ENCODE measurements at places on chromosomes 1 and 21. TPM values are rescaled to one million over a fixed set of nuclear protein-coding genes. Genes with fewer than 3 reads are reported as not detected.

Gene DENND2C
- total RNA-seq, result 6.0 TPM

Gene NUP210L
- 0.41 TPM for total RNA-seq

Gene RSPH1
- 0.27 TPM for total RNA-seq

Gene PKNOX1
- 6.5 TPM for total RNA-seq

Gene GPR37L1
- not detected for total RNA-seq

Gene SHE
- total RNA-seq, result 15.2 TPM

Gene WLS
- total RNA-seq, result 80.1 TPM

Gene RFX5
- total RNA-seq, result 49.3 TPM

Gene AXDND1
- not detected for total RNA-seq

GRCh38 chr1:199522936-199523335 lies 504.6 kb upstream of the NR5A2 start:
- H3K27me3 ChIP-seq, result no peaks in the 10 kb centered on the region
- no peak for DNase-seq

GRCh38 chr1:41330588-41331545 lies 30.4 kb upstream of the FOXO6 start:
- no peak overlapping the region for H3K27ac ChIP-seq
- no peaks in the 10 kb centered on the region for H3K4me1 ChIP-seq
- DNase-seq, result no peak
- no peaks in the 10 kb centered on the region for H3K27me3 ChIP-seq
- no peaks in the 10 kb centered on the region for H3K36me3 ChIP-seq

GRCh38 chr1:198679535-198680173 lies 40.8 kb downstream of the PTPRC start:
- peaks cover 2% of the 10 kb centered on the region for H3K4me1 ChIP-seq
- DNase-seq, result no peak

GRCh38 chr1:104768466-104768865 lies 1018.8 kb downstream of the AMY1C start:
- H3K4me1 ChIP-seq, result no peaks in the 10 kb centered on the region
- H3K4me3 ChIP-seq, result no peak overlapping the region
- H3K27ac ChIP-seq, result no peak overlapping the region
- no peaks in the 10 kb centered on the region for H3K27me3 ChIP-seq
- no peaks in the 10 kb centered on the region for H3K36me3 ChIP-seq
- no peak for DNase-seq

DNA sequence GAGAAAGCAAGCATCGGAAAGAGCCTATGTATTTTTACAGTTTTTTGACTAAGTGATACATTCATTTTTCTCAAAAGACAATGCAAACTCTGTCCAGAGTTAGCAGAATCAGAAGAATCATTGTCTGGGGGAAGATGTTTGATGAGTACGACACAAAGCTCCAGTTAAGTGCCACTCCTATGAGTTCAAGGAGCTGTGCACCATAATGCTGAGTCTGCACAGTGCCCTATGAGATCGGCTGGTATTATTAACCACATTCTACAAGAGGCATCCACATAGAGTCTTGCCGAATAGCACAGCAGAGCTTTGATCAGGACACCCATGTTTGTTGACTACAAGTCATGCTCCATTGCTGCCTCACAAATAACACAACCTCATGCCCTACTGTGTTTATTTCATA lies 54.9 kb upstream of the RAP1GAP start:
- H3K27ac ChIP-seq, result no peak overlapping the region
- peaks cover 30% of the 10 kb centered on the region for H3K36me3 ChIP-seq
- DNase-seq, result no peak
- no peaks in the 10 kb centered on the region for H3K27me3 ChIP-seq
- no peak overlapping the region for H3K4me3 ChIP-seq

- H3K36me3 ChIP-seq, result no peaks in the 10 kb centered on the region
- peaks cover 12% of the 10 kb centered on the region for H3K4me1 ChIP-seq
- H3K27me3 ChIP-seq, result no peaks in the 10 kb centered on the region
- DNase-seq, result no peak
- H3K27ac ChIP-seq, result no peak overlapping the region
Measured at GRCh38 chr1:110648417-110648816, 26.3 kb downstream of the KCNA3 start.

GRCh38 chr1:115661157-115661556 lies 19.4 kb downstream of the VANGL1 start:
- peaks cover under 1% of the 10 kb centered on the region for H3K4me1 ChIP-seq
- H3K4me3 ChIP-seq, result no peak overlapping the region
- no peak overlapping the region for H3K27ac ChIP-seq
- H3K27me3 ChIP-seq, result no peaks in the 10 kb centered on the region
- no peak for DNase-seq

- no peak for DNase-seq
- no peaks in the 10 kb centered on the region for H3K27me3 ChIP-seq
- H3K4me3 ChIP-seq, result no peak overlapping the region
- peaks cover 4% of the 10 kb centered on the region for H3K4me1 ChIP-seq
Measured at GRCh38 chr1:96075704-96076455, 645.7 kb upstream of the PTBP2 start.

GRCh38 chr1:216388558-216388957 lies 34.7 kb downstream of the USH2A start:
- H3K27ac ChIP-seq, result no peak overlapping the region
- H3K36me3 ChIP-seq, result no peaks in the 10 kb centered on the region
- H3K27me3 ChIP-seq, result no peaks in the 10 kb centered on the region
- no peak for DNase-seq

DNA sequence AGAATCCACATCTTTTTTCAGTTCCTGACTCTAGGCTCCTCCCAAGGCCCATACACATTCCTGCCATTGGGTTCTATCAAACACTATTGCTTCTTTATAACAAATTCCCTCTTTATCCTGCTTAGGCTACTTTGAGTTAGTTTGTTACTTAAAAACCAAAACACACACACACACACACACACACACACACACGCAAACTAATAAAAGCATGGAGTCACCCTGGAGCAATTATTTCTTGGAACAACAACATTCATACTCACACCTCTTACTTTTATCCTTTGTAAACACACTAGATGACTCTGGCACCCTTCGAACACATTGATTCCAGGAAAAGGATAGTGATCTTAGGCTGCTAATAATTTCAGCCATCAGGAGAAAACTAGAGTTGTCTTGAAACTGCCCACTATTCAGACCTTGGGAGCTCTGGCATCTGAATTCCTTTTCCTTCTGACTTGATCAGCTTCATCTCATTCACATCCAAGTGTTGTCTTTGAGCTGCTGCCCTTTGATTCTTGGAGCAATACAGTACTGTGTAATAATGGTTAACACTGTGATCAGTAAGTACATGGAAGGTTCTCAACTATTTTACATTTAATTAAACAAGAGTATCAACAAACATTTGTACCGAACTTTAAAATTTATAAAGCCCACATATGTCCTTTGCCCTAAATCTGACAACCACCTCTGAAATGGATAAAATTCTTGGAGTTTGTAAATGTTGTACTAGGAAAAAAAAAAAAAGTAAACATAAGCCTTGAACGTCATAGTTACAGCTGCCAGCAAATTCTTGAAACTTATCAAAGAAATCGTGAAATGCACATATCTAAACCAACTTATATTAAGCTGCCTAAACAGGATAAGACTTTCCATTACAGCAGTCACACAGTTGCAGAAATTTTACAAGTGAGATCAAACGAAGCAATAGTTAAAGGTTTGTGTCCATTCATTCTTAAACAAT lies 2.8 kb upstream of the SEC22B start:
- H3K36me3 ChIP-seq, result no peaks in the 10 kb centered on the region
- H3K4me1 ChIP-seq, result peaks cover 14% of the 10 kb centered on the region
- H3K27me3 ChIP-seq, result no peaks in the 10 kb centered on the region

DNA sequence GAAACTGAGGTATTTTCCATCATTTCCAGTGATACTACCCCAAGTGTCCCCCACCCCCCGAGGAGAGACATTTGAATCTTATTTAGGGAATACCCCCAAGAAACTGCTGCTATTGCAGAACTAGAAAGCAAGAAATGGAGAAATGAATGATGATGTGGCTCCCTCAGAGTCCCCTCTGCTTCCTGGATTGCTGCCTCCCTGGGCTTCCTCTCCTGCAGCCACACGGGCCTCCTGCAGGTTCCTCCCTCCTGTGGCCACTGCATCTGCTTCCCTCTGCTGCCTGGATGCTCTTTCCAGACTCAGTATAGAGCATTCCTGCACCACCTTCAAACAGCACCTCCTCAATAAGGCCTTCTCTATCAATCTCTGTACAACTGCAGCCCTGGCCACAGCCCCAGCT lies 69.3 kb downstream of the SLC25A24 start:
- no peaks in the 10 kb centered on the region for H3K4me1 ChIP-seq
- H3K27ac ChIP-seq, result no peak overlapping the region

DNA sequence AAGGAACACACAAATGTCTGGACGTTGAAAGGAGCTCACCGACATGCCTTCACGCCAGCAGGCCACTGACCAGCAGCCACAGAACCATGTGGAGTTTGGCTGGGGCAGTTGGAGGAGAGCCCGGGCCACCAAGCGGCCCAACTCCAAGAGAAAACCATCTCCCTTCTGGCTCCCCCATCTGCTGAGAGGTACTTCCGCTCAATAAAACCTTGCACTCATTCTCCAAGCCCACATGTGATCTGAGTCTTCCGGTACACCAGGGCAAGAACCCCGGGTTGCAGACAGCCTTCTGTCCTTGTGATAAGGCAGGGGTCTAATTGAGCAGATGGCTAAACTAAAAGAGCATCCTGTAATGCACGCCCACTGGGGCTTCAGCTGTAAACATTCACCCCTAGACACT lies 24.4 kb downstream of the RGS4 start:
- H3K4me3 ChIP-seq, result no peak overlapping the region
- DNase-seq, result no peak
- peaks cover 30% of the 10 kb centered on the region for H3K4me1 ChIP-seq
- no peaks in the 10 kb centered on the region for H3K27me3 ChIP-seq
- H3K27ac ChIP-seq, result no peak overlapping the region
- no peaks in the 10 kb centered on the region for H3K36me3 ChIP-seq

- no peaks in the 10 kb centered on the region for H3K36me3 ChIP-seq
- H3K27ac ChIP-seq, result no peak overlapping the region
- H3K4me1 ChIP-seq, result no peaks in the 10 kb centered on the region
- H3K4me3 ChIP-seq, result no peak overlapping the region
Measured at GRCh38 chr1:62180639-62181038, 14.0 kb upstream of the L1TD1 start.

- H3K4me3 ChIP-seq, result peak overlapping the region; percentile 24
- H3K36me3 ChIP-seq, result no peaks in the 10 kb centered on the region
- no peaks in the 10 kb centered on the region for H3K27me3 ChIP-seq
- DNase-seq, result no peak
- H3K27ac ChIP-seq, result no peak overlapping the region
Measured at GRCh38 chr1:227794817-227795192, 20.7 kb upstream of the PRSS38 start.

DNA sequence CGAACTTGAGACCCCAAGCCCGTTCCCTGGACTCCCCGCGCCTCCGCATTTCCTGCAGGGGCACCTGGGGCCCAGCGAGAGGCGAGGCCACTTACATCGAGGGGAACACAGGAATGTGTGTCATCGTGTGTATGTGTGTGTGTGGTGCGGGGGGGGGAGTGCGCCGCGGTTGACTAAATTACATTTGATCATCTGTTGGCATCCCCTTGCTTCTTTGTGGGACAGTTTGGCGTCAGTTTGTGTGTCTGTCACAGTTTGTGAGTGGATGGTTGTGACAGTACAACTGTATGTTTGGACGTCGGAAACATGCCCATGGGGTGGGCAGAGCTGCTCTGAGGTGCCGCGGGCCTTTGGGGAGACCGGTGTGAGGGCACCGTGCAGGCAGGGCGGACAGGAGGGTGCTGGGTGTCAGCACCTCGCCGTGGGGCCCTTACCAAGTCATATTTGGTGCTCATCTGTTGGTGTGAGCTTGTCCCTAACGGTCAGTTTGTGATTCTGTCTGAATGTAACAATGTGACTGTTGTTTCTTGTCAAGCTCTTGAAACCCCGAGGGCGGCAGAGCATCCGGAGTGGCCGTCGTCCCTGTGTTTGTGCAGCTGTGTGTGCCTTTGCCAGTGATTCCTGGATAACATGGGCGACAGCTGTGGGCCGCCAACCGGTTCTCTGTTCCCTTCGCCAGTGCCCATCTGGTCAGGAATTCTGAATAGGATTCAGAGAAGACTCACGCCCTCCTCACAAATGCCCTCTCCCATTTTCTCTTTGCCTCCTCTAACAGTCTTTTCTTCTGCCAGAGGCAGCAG lies 899 bp downstream of the OPRD1 start:
- no peak for DNase-seq
- H3K4me3 ChIP-seq, result no peak overlapping the region
- H3K27ac ChIP-seq, result no peak overlapping the region
- H3K36me3 ChIP-seq, result no peaks in the 10 kb centered on the region
- no peaks in the 10 kb centered on the region for H3K4me1 ChIP-seq
- no peaks in the 10 kb centered on the region for H3K27me3 ChIP-seq

DNA sequence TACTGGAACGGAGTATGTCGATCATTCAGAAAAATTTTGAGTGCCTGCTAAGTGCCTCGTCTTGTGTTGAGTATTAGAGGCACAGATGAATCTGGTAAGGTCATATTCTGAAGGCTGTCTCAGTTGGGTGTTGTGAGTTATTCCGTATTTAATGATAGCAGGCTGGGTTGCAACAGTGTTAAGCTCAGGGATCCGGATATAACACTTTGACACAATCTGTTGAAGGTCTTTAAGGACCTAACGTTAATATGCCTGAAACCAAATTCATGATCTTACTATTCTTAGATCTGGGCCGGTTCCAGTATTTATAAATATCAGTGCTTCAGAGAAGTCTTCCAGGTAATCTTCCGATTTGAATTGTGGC lies 555 bp downstream of the PRPF38A start:
- no peak for DNase-seq
- peak overlapping the region; percentile 95 for H3K4me3 ChIP-seq
- H3K36me3 ChIP-seq, result peaks cover 12% of the 10 kb centered on the region
- H3K27ac ChIP-seq, result peak overlapping the region; percentile 90

DNA sequence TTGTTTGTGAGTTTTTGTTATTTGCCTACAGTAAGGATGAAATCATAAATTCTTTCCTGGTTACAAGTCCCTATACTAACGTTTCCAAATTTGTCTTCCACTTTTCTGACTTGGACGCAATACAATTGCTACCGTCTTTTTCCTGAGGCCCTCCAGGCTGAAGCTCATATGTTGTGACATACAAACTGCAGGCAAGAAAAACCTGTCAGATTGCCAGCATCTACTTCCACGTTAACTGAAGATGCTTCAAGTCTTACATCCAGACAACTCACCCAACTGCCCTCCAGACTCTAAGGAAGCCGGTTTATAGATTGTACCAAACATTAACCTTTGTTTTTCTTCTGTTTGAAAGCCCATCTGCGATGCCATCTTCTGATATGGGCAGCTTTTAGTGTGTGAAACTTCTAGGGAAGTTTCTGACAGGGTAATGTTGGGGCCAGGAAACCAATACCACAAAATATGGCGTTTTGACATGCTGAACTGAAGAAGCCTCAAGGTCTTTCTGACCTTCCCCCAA lies 21.4 kb upstream of the RNF11 start:
- H3K27ac ChIP-seq, result no peak overlapping the region
- H3K4me3 ChIP-seq, result no peak overlapping the region
- H3K36me3 ChIP-seq, result no peaks in the 10 kb centered on the region
- no peak for DNase-seq
- H3K27me3 ChIP-seq, result no peaks in the 10 kb centered on the region
- H3K4me1 ChIP-seq, result peaks cover 13% of the 10 kb centered on the region
